ENCODE measurements at places on chromosomes 4 and X.
A peak's percentile ranks its signal among the peaks of the same experiment; 100 is the strongest.

- no peak for DNase-seq
These were observed 33.8 kb upstream of the LRBA start for GRCh38 chr4:151048913-151049312.

- no peak for DNase-seq
These were observed 62.4 kb downstream of the HOPX start for GRCh38 chr4:56618734-56619133.

DNA sequence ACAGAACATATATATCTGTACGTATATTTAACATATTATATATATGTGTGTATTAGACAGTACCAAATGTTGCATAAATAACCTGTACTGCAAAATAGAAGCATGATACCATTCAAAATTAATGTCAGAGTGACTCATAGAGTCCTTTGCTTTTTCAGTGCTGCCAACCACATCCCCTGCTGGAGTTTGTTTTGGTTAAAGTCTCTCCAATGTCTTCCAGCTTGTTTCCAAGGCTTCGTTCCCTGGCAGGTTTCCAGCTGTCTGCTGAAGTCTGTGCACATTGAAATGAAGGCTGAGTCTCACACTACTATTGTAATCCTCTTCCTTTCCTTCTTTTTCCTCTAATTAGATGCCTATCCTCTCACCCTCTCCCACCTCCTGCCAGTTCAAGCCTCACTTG lies 14.9 kb downstream of the NRK start:
- no peak for DNase-seq

- no peak for DNase-seq
These were observed 17.6 kb downstream of the GRIA3 start for GRCh38 chrX:123201720-123202119.

- no peak for DNase-seq
These were observed 926.9 kb downstream of the FAT4 start for GRCh38 chr4:126241634-126242033.

GRCh38 chr4:48949086-48949485 lies 37.0 kb upstream of the CWH43 start:
- DNase-seq, result no peak

GRCh38 chrX:632366-633042 lies 1.9 kb downstream of the SHOX start:
- DNase-seq, result no peak

- DNase-seq, result no peak
These were observed 965.3 kb downstream of the CCSER1 start for GRCh38 chr4:91092398-91092980.

- peak; percentile 55 for DNase-seq
These were observed 512 bp upstream of the ANTXR2 start for GRCh38 chr4:80073473-80074008.

DNA sequence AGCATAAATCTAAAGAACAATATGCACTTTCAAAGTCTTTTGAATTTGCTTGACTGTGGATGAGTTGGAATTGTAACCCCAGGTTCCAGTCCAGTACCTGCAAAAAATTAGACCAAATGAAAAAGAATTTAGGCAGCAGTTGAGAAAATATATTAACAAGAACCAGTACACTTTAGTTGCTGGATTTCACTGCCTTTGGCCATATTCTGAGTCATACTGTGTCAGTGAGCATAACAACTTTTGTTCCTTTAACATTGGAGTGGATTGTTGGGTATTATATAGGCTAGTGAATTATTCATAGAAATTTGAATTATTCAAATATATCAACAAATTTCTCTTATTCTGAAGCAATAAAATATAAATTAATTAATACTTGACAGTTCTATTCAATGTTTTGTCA lies 101.5 kb upstream of the SMAD1 start:
- no peak for DNase-seq

GRCh38 chr4:149961876-149962597 lies 116.2 kb upstream of the DCLK2 start:
- DNase-seq, result no peak

- no peak for DNase-seq
These were observed 82.5 kb downstream of the CPE start for GRCh38 chr4:165461159-165461821.

GRCh38 chr4:36835246-36835645 lies 409.3 kb upstream of the NWD2 start:
- no peak for DNase-seq

- no peak for DNase-seq
These were observed 118.0 kb upstream of the WDFY3 start for GRCh38 chr4:85084371-85085094.

DNA sequence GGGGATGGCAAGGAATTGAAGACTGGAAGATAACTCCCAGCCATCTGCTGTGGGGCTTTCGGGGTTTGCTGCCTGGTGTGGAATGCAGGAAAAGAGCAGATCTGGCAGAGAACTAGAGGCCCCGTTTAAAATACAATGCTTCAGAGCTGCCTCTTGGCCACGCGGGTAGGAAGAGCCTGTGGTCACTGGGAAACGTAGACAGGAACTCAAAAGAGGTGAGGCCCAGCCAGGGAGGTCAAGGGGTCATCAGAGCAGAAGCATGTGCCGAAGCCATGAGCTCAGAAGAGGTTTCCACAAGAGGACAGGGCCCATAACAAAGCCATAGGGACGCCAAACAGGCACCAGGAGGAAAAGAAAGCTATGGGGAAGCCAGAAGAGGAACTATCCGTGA lies 14.5 kb upstream of the STS start:
- no peak for DNase-seq

DNA sequence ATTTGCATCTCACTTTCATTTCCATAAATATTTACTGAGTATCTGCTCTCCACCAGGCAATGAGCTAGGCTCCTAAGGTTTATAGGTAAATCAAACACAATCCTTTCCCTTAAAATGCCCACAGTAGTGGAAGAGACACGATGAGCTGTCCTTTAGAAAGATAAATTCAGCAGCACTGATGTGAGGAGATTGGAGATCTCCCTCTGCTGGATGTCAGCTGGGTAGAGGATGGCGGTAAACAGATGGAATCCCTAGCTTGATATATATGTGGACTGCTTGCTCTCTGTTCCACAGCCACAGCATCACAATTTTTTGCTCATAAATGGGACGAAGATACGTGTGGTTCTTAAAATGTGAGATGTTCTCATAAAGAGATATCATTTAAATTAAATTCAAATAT lies 216.4 kb upstream of the RASGEF1B start:
- DNase-seq, result no peak

DNA sequence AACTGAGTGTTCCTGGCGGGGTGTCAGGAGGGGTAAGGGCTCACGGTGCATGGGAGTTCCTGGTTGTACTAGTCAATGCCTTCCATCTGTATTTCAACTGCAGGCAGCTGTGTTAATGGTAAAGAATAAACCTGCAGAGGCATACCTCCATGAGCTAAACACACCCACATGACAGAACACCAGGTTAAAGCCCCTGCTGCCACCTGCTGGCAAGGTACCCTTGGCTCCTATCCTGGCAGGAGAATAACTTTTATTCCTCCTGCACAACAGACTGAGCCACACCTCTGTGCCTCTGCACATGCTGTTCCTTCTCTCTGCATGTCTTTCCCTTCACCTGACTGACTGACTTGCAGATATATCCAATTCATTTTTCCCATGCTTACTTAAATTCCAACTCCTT lies 11.1 kb downstream of the ITIH6 start:
- peak; percentile 38 for DNase-seq

DNA sequence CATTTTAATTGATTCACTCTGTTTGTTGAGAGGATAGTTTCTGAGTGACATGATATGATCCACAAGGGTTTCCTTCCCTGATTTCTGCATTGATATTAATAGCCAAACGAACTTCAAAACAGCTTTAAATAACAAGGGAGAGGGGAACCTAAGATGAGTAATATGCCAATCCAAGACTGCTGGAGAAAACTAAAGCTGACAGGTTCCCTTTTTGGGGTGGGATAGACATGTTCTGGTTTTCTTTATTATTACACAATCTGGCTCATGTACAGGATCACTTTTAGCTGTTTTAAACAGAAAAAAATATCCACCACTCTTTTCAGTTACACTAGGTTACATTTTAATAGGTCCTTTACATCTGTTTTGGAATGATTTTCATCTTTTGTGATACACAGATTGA lies 182.2 kb downstream of the AR start:
- no peak for DNase-seq

DNA sequence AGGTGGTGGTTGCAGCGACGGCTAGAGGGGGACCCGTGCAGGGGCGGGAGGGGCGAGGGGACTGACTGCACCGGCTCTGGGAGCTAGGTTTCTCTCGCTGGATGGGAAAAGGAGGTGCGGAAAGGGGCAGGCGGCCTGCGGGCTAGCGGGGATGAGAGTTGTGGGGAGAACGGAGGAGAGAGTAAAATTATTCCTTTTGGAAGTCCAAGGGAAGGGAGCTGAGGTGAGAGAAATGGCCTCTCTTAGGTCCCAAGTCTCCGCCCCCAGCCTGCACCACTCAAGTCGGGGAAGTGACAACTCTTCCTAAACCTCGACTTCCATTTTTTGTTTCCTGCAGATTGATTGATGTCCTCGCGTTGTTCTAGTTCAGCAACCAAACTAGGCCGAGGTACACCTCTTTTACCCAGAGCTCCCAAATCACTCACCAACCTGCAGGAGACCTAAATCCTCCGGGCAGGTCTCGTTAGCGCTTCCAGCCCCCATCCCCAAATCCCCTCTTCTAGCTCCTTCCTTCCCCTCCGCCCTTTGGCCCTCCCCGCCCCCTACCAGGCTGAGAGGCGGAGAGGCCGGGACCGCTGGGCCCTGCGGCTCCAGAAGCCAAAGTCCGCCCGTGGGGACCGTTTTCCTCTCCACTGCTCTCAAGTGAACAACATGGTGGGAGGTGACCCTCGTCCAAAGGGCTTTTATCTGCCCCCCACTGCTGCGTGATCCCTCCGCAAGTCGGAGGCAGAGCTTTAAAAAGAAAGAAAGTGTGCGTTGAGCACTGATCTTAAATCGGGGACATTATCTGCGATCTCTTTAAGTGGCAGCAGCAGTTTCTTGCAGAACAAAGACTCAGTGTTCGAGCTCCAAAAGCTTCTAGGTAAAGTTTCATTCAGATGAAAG lies 7.3 kb downstream of the PITX2 start:
- DNase-seq, result no peak

DNA sequence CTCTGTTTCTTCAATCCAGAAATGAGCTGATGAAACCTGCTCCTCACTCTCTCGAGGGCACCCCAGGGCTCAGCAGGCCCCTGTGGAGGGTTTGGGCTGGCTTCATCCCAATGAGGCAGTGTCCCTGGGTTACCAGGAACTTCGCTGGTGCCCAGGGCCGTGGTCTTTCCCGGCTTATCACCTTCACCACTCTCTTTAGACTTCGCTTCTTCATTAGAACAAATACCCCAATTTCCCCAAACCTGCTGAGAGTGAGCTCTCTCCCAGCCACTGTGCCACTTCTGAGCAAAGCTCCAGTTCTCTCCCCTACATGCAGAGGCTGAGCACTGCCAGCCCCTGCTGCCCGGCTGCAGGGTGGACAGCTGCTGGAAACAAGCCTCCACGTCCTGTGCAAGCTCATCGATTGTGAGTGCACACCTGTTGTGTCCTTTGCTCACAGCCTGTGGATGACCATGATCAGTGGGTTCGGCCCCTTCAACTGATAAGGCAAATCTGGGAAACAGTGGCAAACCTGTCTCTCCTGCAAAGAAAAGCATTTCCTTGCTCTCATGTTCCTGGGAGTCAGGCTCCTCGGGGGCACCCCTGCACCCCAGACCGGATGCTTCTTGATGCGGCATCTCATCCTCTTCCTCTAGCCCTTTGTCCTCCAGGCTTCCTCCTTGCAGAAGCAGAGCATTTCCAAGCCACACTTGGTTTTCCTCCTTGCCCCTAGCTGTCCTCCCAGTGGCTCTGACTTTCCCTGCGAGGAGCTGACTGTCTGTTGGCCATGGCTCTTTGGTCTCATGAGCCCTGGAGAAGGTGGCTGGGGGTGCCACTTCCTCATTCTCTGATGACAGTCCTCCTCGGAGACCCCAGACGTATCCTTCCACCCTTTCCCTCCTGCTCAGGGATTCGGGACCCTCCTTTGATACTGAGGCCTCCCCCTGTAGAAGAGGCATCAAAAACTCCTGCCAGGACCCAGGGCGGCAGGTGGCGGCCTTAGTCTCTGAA lies 28.7 kb downstream of the C4orf50 start:
- DNase-seq, result no peak

DNA sequence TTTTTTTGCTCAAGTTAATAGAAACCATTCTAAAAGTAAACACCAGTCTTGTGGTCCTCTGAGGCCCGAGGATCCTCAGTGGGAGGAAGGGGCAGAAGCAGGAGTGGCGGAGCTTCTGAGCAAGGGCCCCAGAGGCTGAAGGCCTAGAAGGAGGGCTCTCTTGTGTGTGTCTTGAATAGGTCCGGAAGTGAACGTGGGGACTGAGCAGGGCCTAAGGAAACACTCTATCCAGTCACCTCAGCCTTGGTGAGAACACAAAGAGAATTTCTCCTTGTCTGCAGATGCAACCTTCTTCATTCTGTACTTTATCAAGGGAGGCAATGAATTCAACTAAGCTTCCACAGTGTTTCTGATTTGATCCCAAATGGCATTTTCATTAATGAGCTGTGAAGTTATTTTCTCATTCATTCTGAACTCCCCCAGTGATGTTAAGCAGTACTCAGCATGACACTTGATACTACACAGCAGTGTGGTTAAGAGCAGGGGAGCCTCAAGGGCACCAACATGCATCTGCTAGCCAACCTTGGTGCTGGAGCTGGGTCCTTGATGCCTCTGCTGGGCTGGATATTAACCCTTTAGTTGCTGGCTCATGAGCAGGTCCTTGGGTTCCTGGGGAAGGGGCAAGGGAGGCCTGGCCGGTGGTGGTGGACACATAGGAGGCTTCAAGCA lies 64.7 kb downstream of the RBM47 start:
- no peak for DNase-seq

GRCh38 chr4:166996216-166996615 lies 238.1 kb downstream of the SPOCK3 start:
- no peak for DNase-seq

DNA sequence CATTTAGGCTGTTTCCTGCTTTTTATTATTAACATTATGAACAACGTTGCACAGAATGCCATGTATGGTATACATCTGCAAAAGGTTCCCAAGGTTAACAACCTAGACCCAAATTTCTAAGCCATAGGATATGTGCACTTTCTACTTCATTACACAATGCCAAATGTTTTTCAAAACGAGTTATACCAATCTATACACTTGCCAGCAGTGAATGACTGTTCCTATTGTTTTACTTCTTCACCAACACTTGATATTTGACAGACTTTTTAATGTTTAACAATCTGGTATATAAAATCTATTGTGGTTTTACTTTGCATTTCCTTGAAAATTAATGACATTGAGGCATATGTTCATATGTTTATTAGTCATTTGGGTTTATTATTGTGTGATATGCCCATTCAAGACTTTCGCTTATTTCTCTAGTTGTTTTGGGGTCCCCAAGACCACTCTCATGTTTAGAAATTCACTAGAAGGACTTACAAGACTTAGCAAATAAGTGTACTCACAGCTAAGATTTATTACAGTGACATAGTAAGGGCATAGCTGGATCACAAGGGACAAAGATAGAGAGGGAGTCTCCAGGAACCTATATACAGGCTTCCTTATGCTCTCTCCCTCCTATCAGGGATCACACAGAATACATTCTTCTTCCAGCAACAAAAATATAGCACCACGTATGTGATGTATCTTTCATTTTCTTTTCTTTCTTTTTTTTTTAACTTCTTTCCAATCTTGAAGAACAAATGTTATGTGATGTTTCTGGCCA lies 62.5 kb downstream of the TBCK start:
- DNase-seq, result no peak
